Sigmoid colon (tissue), 7 donors: ENCODE measurements at places on chromosomes 11 and 22.

DNA sequence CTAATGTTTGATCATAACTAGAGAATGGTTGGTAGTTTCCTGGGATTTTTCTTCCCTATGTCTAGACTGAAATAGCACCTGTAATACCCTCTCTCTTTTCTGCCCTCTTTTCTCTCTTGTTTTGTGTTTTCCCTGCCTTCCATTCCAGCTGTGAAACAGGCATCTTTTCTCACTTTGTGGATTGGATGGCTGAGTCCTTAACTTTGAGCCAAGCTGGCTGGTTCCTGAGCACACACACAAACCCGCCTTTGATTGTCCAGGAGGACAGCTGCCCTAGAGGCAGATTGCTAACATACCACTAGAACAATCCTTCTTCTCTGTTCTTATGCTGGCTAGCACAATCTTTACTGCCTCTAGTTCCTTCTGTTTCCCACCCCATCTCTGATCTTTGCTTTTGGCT, 17.7 kb downstream of the CTNND1 start:
- no peak for DNase-seq

DNA sequence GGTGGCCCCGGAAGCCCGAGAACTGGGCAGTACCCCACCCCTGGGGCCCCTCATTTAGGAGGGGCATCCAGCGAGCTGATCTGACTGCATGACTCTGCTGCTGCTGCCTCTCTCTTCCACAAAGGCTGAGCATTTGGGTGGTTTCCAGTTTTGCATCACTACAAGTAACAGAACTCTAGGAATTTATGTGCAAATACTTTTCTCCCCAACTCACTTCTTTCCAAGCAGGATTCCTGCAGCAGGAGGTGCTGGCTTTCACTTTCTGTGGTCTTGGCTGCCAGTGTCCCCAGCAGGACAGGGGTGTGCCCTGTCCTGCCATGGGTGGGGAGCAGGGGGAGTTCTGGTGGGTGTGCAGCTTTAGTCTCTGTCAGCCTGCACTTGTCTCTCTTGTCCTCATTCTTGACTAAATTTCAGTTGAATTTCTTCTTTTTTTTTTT, 21.2 kb downstream of the UPB1 start:
- no peak for DNase-seq

DNA sequence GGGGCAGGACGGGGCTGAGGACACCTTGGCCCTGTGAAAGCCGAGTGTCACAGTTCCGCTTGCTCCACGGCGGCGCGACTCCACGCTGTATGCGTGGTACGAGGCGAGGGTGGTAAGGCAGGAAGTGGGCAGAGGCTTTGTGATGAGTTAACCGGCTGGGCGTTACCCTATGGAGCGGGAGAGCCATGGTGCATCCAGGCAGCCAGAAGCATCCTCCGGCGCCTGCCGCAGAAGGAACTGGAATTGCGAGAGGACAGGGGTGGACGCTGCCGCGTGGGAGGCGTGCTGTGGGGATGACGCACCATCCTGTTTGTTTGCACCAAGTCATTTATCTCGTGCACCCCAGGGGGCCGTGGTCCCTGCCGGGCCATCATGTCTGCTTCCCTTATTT, 643.9 kb downstream of the BRD1 start:
- DNase-seq = no peak

- no peak for DNase-seq
These were observed 46.1 kb upstream of the BLID start for GRCh38 chr11:122162095-122162494.

GRCh38 chr11:107183953-107184352, 165.7 kb upstream of the GUCY1A2 start:
- DNase-seq = no peak

DNA sequence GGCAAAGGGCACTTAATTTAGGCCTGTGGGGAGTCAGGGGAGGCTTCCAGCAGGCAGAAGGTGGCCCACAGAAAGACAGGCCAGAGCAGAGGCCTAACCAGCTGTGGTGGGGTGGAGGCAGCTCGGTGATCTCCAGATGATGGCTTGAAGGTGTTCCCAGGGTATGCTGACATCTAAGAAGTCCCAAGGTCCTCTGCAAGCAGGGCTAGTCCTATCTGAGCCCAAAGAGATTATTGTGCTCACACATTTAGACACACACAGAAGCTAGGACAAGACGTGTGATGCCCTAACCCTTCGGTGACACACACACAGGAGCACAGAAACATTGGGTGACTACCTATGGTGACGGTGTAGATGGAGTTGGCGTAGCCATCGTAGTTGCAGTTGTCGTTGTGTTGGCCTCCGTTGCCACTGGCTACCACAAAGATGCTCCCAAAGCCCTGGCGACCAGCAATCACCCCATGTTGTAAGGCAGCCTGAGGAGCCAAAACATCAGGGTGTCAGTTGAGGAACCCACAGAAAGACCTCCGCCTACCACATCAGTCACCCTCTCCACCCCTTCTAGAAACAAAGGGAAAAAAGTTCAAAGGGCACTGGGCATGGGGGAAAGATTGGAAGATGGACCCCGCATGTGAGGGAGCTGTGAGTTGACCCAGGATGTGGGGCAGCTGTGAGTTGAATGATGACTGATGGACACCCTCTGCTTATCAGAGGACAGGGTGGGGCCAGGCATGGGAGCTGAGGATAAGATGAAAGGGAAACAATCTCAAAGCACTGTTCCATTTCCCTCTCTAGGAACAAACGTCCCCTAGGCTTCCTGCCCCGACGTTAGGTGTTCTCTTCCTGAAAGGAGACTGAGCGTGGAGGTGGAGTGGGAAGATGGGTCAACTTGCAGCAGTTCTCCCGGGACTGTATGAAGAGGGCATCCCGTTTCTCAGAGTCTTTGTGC, 7.9 kb downstream of the PCSK7 start:
- DNase-seq = peak; percentile 60

- DNase-seq = no peak
These were observed 263.8 kb upstream of the LUZP2 start for GRCh38 chr11:24233041-24233440.

GRCh38 chr22:36347094-36347493, 40.7 kb downstream of the MYH9 start:
- DNase-seq = no peak

DNA sequence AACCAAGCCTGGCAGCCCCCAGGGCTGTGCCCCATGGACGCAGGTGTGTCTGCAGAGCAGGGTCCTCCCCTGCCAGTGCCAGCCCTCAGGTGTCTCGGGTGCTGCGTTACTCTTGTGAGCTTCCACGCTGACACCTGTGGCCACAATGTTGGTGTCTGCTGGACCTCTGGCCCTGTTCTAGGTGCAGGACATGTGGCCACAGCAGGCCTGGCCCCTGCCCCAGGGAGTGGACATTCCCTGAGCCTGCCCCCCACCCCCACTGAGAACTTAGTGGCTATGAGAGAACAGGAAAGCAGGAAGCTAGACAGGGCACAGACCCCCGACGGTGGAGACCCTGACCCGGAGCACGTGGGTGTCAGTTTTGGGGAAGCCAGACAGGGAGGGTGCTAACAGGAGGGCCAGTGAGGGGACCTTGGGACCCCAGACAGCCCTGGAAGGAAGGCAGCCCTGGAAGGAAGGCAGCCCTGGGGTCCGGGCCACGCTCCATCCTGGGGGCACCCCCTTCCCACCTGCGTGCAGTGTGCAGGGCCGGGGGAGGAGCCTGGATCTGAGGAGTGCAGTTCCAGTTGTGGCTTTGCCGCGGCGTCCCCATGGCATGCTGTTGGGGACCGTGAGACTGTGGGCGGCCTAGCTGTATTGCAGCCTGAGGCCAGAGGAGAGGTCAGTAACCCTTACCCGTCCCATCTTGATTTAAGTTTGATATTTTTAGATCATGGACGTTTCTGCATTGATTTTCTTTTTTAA, 43.9 kb upstream of the PPARA start:
- DNase-seq = no peak

GRCh38 chr11:76599041-76600013, 71.2 kb downstream of the LRRC32 start:
- no peak for DNase-seq

GRCh38 chr11:69524991-69525411, 43.5 kb downstream of the LINC01488 start:
- DNase-seq = peak; percentile 53

GRCh38 chr11:118623269-118623655, 15.8 kb downstream of the PHLDB1 start:
- DNase-seq = no peak

DNA sequence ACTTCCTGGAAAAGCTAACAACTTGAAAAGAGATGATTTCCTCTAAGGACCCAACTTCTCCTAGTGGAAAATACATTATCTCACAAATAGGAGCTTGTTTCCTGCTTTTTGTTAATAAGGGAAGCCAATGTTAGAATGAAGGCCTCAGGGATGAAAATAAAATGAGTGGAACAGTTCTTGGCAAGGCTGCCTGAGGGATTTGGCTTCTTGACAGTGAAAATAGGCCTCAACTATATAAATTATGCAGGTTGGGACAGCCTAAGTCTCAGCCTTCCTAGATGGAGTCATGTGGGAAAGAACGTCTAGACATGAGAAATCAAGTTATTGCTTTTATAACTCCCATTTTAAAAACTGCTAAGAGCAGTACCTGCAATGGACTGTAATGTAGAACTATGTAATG, 92.8 kb upstream of the FIBIN start:
- DNase-seq = peak; percentile 67

- DNase-seq = no peak
These were observed 51.7 kb downstream of the FLI1 start for GRCh38 chr11:128745311-128746136.

DNA sequence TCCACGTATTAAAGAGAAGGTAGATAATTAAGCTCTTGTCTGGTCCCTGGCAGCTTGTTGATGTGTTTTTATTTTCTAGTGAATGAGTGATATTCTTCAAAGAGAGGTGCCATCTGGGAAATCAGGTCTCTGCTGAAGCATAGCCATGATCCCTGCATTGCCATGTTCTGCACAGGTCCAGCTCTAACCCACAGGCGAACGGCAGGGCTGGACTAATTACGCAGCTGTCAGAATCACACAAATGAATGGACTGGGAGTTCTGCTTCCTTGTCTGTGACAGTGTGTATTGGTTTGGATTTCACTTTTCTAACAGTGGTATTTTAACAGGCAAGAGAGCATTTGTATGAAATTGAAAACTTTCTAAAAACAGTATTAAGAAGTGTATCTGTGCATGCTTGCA, 235.6 kb downstream of the FAT3 start:
- DNase-seq = no peak

GRCh38 chr11:16925561-16926065, 88.6 kb downstream of the PLEKHA7 start:
- DNase-seq = peak; percentile 66

DNA sequence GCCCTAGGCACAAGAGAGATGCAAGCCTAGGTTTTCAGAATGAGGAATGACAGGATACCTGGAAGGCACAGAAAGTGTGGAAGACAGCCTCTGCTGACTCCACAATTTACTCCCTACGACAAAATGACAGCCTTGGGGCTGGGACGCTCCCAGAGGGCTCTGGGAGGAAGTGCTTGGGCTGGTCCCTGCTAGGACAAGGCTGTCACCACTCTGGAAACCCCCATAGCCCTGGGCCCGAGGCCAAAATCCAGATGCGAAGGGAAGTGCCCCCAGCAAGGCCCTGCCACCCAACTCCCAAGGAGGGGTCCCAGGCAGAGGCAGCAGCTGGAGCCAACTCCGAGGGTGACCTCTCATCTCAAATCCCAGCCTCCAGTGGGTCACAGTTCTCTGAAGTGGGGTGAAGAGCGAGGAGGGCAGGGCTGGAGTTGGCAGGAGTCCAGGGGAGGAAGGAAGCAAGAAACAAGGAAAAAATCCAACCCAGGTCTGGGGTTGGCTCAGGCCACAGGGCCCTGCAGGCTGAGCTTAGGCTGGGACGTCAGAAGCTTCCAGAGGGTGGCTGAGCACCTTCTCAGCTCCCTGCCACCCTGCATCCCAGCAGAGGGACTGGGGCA, 6.3 kb upstream of the CDC42EP2 start:
- no peak for DNase-seq

GRCh38 chr22:44192816-44193534, 12.2 kb downstream of the PARVG start:
- DNase-seq = no peak

DNA sequence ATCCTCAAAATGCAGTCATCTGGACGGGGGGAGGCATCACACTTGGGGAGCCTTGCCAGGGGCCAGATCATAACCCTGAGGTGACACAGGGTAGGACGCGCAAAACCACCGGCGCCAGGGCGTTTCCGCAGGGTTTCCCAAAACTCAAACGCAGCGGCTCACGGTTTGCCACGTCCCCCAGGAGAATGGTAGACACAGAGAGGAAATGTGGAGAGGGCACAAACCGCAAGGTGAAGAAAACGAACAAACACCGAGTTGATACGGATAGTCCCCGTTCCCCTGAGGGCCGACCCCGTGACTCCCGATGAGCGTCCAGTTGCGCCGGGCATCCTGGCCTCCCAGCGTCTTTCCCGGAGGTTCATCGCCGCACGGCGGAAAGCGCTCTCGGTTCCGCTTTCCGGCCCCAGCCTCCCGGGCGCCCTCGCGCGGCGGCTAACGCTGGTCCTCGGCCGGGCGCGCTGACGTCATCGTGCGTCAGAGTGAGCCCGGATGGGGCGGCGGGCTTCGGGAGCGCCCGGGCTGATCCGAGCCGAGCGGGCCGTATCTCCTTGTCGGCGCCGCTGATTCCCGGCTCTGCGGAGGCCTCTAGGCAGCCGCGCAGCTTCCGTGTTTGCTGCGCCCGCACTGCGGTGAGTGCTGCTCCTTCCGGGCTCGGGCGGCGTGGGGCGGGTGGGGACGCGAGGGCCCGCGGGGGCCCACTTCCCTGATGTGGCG, at the start of gene BIRC2:
TSS of gene BIRC2 (plus strand) at position 467 of the 714 bp plus-strand sequence. CDS start 2,641 bp downstream, outside the sequence.
- DNase-seq = peak; percentile 96

- no peak for DNase-seq
These were observed 25.7 kb upstream of the ALDH3B2 start for GRCh38 chr11:67700141-67700540.

DNA sequence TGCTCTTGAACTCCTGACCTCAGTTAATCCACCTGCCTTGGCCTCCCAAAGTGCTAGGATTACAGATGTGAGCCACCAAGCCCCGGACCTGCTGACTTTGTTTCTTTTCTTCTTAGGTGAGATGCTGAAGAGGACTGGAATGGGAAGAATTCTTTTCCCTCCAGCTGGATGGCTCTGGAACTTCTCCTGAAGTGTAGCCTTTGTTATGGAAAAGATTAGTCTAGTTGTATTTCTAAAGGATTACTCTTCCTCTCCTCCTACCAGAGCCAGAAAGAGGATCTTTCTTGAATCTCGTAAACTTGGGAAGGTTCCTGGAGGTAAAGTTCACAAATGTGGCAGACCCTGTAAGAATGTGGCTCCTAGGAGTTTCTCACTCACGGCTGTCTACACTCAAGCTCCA, 95.4 kb upstream of the LARGE1 start:
- DNase-seq = no peak

- DNase-seq = no peak
These were observed 31.4 kb downstream of the LRP5 start for GRCh38 chr11:68343761-68344256.

- no peak for DNase-seq
These were observed 7.3 kb downstream of the TRIM34 start for GRCh38 chr11:5631969-5632635.

DNA sequence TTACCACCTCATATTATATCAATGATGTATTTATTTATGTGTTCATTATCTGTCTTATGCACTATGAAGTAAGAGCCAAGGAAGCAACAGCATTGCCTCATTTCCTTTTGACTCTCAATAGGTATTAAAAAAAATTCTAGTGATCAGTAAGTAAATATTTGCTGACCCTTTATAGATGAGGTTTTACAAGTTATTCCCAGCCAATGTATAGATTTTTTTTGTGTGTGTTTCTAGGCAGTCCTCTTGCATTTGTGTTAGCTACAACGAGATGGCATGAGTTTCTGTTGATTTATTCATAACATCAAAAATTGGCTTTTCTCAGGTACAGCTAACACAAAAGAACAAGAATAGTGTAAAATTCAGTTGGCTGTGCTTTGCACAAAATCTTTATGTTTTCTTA, 4.7 kb downstream of the OR1S2 start:
- no peak for DNase-seq

GRCh38 chr11:114876234-114876633, 197.9 kb downstream of the NXPE2 start:
- DNase-seq = no peak
